ENCODE measurements at places on chromosomes 16 and 17.

DNA sequence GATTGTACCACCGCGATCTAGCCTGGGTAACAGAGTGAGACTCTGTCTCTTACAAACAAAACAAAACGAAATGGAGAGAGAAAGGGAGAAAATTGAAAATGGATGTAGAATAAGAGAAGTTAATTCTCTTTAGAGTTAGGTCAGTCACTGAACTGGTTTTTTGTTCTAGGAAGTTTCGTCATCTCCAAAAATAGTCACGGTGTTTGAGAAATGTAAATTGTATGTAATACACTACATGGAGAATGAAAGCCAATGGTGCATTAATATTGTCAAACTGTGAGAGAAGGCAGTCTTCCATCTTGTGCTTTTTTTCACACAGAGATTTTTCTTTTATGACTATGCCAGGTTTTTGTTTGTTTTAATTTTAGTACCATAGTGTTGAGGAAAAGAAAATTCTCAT, 145.9 kb downstream of the BCAS3 start:
- DNase-seq = no peak

GRCh38 chr16:24991349-24991748, 23.8 kb downstream of the ARHGAP17 start:
- no peak for DNase-seq

DNA sequence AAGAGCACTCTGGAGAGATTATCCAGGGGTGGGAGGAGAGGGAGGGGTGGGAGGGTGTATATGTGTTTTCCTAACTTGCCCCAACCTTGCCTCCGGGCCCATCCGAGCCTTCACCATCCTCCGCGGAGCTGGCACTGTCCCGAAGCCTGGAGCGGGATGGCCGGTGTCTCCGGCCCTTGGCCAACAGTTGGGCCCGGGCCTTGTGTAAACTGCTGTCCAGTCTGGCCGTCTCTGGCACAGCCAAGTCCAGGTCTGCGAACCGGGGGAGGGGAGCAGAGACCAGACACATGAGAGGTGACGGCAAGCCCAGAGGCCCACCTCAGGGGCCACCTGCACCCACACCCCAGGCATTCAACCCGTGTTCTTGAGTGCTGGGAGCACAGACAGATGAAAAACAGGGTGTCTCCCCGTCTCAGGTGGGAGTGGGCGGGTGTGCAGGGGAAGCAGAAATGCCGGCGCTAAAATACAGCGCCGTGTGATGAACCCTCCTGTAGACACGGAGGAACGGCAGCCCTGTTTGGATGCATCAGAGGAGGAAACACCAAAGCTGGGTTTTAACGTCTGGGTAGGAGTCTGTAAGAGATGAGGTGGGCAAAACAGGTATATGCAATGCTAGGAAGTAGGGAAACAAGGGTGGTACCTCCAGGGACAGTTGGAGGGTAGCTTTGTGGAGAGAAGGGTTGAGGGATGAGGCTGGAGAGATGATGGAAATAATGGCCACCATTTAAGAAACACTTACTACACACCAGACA, 11.7 kb downstream of the SAMD14 start:
- no peak for DNase-seq

DNA sequence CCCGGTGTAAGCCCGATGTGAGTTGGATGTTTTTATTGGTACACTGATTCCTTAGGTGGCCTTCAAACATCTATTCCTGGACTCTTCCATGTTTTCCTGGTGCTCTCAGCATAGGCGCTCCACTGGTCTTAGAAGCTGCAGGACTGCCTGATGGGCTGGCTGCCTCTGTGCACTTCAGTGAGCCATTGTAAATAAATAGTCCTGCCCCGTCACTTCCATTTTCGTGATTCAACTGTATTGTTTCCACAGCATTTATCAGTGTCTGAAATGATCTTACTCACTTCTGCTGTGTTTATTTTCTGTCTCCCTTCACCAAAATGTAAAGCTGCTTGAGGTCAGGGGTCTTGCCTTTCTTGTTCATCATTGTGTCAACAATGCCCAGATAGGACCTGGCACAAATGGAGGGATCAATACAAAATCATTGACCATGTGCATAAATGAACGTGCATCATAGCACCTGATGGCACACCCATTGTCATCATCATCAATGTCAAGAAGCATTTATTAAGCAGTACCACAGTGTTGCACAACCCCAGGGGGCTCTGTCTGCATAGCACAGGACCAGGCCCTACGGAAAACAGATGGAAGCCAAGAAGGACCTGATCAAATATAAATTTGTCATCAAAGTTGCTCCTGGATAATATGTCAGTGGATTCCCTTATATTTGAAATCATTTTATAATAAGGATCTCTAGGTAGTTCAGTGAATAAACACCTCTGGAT, 66.6 kb upstream of the CPHXL start:
- DNase-seq = no peak

- no peak for DNase-seq
Observed at GRCh38 chr16:23795378-23795777, 40.4 kb upstream of the PRKCB start.

DNA sequence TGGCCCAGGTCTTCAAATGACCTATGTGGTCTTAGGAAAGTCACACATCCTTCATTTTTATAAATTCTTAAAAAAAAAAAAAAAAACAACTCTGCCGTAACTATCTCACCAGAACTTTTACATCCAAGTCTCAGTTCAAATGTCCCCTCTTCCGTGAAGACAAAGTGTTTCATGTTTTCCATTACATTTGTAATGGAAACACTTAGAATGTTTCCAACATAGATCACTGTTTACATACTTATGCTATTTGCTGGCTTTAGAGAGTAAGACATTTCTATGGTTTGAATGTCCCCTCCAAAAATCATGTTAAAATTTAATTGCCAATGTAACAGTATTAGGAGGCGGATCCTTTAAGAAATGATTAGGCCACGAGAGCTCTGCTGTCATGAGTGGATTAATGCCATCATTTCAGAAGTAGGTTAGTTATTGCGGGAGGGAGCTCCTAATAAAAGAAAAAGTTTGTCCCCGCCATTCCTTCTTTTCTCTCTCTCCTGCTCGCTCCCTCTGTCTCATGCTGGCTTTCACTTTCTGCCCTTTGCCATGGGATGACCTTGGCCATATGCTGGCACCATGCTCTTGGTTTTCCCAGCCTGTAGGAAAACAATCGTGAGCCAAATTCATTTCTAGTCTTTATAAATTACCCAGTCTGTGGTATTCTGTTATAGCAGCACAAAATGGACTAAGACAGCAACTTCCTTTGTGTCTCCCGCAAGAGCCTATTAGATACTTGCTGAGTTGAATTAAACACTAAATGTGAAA, 887.8 kb upstream of the SOX9 start:
- DNase-seq = no peak

DNA sequence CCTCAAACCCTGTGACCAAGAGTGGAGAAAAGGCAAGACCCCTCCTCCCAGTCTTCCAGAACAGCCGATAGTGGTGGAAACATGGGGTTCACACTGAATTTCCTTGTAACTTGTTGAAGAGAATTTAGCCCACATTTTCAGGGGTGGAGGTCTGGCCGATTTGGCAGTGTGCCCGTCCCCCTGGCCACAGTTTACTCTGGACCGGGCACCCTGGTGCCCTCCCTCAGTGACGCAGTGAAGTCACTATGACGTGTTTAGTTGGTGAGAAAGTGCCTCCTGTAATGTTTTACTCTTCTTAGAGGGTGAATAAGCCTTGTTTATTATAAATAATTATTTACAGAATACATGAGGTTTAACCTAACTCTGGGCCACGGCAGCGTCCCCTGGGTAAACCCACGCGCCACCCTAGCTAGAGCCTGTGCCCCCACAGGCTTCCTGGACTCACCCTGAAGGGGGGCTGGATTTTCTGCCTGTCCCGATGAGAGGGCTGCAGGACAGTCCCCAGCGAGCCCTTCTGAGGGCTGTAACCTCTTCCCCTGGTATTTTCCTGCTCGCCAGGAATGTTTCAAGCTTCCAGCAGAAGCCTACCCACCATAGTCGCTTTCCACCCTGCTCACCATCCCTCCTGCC, 316.9 kb downstream of the SEC14L1 start:
- DNase-seq = no peak

DNA sequence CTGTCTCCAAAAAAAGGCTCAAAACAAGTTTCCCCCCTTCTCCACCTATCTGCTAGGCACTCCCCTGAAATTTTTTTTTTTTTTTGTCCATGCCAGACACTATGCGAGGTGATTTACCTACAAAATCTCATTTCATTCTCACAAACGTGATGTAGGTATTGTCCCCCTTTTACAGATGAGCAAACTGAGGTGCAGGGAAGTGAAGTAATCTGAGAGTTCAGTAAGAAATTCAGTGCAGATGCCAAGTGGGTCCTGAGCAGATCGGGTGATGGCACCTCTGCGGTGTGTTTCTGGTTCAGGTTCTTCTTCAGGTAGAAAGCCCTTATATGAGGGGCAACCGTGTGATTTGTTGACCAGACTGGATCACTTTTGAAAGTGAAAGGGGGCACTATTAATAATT, 9.7 kb downstream of the TBKBP1 start:
- DNase-seq = no peak

DNA sequence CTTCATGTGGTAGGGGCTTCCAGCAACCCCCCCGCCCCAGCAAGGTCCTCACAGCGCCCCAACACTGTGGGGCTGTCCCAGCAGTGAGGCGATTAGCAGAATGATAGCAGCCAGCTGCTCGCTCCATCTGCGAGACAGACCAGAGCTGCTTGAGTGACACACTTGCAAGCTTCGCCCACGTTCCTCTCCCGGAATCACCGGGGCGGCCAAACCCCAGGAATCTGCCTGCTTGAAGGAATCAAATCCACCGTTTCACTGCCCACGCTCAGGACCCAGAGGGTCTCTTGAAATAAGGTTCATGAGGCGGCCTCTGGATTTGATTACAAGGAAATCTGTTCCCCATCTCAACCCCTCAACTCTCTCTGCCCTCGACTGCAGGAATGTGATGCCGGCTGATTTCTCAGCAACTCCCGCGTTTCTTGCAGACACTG, 356.0 kb downstream of the C16orf95 start:
- DNase-seq = no peak

DNA sequence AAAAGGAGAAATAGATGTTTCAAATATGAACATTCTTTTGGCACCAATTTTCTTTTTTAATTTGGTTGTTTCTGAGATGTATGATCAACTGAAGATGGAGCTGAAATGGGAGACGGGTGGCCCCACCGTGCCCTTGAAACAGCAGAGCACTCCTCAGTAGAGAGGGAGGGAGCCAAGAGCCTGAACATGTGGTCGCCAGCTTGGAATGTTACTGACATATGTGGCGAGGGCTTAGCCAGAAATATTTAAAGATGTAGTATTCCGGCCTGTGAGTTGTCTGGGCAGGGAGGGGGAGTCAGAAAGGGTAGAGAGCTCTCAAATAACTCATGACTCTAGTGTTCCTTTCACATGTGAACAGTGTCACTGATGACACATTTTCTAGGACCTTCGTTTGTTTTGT, 13.3 kb upstream of the MRC2 start:
- peak; percentile 26 for DNase-seq

GRCh38 chr16:9780831-9781230, 401.4 kb downstream of the GRIN2A start:
- DNase-seq = no peak

DNA sequence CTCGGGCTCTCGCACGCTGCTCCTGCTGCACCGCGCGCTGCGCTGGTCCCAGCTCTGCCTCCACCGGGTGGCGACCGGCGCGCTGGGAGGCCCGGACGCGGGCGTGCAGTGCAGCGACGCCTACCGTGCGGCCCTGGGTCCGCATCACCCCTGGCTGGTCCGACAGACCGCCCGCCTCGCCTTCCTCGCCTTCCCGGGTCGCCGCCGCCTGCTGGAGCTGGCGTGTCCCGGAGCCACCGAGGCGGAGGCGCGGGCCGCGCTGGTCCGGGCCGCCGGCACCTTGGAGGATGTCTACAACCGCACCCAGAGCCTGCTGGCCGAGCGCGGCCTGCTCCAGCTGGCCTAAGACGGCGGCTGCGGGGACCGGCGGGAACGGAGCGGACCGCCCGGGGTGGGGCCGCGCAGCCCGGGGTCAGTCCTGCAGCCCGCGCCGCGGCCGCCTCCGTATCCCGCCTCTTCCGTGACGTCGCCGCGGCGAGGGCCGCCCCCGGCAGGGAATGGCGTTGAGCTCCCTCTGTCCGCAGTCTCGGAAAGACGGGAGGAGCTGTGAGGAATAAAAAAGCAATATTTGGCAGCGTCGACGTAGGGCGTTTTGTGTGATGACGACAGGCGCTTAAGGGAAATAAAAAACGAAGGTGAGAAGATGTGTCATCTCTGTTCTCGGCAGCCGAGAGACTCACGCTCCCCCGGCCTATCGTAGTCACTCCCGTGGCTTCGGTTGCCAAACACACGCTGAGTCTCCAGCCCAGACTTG, 1.4 kb downstream of the GLTPD2 start:
- peak; percentile 78 for DNase-seq

- DNase-seq = no peak
Observed at GRCh38 chr17:48663134-48663924, 37.2 kb upstream of the HOXB9 start.

DNA sequence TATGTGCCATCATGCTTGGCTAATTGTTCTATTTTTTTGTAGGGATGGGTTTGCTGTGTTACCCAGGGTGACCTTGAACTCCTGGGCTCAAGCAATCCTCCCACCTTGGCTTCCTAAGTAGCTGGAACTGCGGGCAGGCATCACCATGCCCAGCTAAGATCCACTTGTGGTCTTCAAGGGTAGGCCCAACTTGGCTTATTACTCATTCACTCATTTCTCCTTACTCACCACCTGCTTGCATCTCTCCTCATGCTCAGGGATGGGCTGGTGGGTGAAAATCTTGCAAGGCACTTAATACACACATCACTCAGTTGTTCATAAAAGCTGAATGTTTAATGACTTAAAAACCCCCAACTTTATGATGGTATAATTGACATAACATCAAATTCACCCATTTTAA, 207.8 kb downstream of the SHISA9 start:
- DNase-seq = no peak

DNA sequence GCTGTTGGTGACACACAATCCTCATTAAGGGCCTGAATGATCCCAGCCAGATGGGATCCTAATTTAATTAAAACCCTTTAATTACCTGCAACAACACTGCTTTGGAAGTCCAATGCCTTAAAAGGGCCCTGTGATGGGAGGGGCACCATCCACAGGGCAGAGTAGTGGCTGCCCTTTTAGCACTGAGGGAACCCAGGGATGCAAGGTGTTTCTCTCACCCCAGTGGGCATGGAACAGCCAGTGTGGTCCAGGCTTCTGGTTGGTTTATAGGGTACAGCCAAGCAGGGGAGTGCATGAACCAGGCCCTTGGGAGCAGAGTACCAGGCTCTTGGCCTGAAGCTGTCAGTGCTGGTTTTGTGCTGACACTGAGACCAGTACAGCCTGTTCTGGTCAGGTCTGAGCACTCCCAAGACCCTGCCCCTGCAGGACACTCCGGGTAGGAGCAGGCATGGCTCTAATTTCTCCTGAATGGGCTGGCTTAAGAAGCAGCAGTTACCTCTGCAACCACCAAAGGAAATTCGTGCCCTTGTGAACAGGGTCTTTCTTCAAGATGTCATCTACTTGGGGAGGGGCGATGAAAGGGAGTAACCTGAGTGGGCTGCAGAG, 9.9 kb downstream of the NXPH3 start:
- DNase-seq = no peak

GRCh38 chr16:74596586-74596985, 10.3 kb downstream of the GLG1 start:
- no peak for DNase-seq

GRCh38 chr17:57609125-57609877, 135.8 kb downstream of the CCDC182 start:
- no peak for DNase-seq
